ENCODE measurements at places on chromosomes 2 and 18. TPM values are rescaled to one million over a fixed set of nuclear protein-coding genes. Genes with fewer than 3 reads are reported as not detected.

PPIL3 gene
- total RNA-seq = 146 TPM

HAAO gene
- total RNA-seq = 0.99 TPM

CREG2 gene
- total RNA-seq = not detected

MYO7B gene
- total RNA-seq = 0.19 TPM

INPP5D gene
- total RNA-seq = 89.8 TPM

TCF23 gene
- not detected for total RNA-seq

DQX1 gene
- 0.74 TPM for total RNA-seq

COL4A4 gene
- 0.08 TPM for total RNA-seq

Measured in activated T-helper 17 cell treated with anti-CD3 and anti-CD28 coated beads, Interleukin-2, amount 50 U/mL, for 72 hours (primary cell).